HTR-8/SVneo (cell line): ENCODE measurements at places on chromosomes 2 and 18.

DNA sequence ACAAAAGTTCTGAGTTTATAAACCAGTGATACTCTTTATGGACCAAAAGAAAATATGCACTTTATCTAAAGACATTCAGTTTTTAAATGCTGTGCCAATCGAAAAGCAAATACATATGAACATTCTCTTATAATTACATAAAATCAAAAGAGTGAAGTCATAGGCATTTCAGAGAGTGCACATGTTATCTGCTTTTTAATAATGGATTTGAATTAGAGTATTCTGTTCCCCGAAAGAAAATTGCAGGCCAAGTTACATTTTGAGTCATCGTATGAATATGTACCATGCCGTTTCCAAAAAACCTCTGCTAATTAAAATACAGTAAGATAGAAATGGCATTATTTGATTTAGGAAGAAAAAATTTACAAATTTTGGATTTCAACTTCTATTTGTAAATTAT, 565.7 kb downstream of the ZEB2 start:
- DNase-seq = no peak

GRCh38 chr2:117815946-117816345, 1.5 kb downstream of the DDX18 start:
- no peak for DNase-seq

GRCh38 chr2:180695586-180696401, 284.6 kb upstream of the UBE2E3 start:
- no peak for DNase-seq

DNA sequence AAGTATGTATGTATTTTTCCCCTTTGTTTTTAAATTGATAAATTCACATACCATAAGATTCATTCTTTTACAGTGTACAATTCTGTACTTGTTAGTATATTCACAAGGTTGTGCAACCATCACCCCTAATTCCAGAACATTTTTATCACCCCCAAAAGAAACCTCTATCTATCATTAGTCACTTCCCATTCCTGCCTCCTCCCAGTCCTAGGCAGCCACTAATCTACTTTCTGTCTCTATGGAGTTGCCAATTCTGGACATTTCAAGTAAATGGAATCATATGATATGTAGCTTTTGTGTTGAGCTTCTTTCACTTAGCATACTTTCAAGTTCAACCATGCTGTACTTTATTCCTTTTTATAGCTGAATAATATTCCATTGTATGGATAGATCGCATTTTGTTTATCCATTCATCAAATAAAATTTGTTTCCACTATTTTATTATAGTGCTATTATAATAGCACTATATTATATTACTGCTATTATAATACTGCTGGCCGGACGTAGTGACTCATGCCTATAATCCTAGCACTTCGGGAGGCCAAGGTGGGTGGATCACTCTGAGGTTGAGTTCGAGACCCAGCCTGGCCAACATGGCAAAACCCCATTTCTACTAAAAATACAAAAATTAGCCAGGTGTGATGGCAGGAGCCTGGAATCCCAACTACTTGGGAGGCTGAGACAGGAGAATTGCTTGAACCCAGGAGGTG, 10.9 kb downstream of the STARD7 start:
- no peak for DNase-seq

DNA sequence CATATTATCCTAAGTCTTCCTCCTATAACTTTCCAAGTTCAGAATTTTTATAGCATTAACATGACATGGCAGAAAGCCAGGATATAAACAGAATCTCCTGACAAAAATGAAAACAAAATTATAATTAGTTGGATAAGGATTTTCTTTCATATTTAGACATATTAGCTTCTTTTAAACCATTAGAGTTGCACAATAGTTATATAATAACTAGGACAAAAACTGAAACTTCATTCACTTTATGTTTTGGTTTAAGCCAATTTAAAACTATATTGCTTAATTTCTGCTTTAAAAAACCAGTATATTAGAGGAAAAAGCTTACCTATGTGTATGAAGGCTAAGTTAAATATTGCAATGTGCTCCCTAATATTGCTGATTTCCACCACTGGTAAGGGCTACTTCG, 254.8 kb downstream of the GPD2 start:
- no peak for DNase-seq

- no peak for DNase-seq
These were observed 92.0 kb upstream of the MSH2 start for GRCh38 chr2:47310801-47311560.

DNA sequence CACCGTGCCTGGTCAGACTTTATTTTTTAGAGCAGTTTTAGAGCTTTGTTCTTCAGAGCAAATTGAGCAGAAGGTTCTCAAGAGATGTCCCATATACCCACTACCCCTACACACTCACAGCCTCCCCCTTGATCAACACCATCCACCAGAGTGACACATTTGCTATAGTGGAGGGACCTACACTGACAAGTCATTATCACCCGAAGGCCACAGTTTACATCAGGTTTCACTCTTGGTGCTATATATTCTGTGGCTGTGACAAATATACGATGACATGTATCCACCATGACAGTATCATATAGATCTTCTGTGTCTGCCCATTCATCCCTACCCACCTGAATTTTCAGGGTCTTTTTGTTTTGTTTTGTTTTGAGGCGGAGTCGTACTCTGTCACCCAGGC, 15.4 kb upstream of the ATP6V1C2 start:
- DNase-seq = no peak

DNA sequence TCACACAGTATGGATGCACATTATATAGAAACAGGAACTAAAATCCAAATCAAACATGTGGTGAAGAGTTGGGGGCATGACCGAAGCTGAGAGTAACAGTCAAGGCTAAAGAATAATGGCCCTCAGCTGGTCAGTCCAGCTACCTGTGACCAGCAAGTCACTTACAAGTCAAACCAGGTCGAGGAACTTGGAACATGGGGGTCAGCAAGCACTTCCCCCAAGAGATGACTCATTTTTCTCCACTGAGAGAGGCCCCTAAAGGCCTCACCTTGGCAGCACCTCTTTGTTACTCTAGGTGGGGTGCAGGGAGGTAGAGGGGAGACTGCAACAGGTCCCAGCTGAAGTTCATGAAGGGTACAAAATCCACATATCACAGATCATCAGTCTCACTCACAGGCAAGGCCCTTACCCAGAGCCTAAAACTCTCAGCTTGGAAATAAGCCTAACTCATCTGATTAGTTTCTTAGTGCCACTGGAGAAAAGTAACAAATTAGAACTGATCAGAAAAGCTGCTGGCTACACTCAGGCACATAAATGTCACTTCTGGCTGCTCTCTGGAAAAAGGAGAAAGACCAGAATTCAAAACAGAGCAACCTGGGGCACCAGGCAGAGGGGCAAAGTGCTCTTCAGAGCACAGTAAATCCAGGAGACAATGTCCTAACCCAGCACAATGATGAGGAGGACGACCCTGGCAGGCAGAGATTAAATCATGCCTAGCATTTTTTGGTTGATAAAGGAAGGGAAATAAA, 4.0 kb downstream of the SDC1 start:
- no peak for DNase-seq

DNA sequence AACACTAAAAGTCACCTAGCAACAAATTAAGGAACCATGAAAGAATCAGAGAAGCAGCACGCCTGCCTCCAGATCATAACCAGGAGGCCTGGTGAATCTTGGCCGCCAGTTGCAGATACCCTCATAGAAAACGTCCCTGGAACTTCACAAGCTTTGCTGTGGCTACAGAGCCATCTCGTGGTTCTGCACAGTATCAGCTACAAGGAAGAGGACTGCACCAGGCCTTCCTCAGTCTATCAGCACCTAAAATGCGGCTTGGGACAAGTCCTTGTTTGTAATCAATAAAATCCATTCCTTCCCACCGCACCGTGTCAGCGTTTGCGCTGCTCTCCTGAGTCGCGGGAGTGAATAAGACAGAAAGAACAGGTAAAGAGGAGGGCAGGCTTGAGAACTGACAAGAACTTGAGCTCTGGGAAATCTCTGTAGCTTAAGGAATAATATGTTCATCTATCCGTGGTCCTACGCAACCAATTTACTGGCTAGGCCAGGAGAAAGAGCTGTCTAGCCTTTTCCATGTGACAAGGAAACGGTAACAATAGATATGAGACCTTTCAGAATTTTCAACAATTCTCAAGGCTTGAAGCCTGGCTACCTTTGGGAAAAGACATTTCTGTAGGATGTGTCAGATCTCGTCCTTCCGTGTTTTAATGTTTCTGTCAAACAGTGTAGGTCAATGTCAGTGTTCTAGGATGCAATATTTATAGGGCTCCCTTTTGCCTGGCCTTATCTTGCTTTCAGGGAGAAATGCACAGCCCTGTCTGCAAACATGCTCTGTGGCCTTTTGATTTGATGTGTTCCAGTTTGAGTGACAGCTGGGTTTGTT, 128.5 kb upstream of the RAB12 start:
- peak; percentile 56 for DNase-seq

GRCh38 chr2:119637371-119637770, 41.6 kb upstream of the TMEM177 start:
- no peak for DNase-seq

- DNase-seq = no peak
These were observed 6.8 kb upstream of the PCARE start for GRCh38 chr2:29080886-29081743.

GRCh38 chr2:221943076-221943810, 355.6 kb downstream of the PAX3 start:
- no peak for DNase-seq
